ENCODE measurements at places on chromosomes 5 and 9.
A peak's percentile ranks its signal among the peaks of the same experiment; 100 is the strongest.

DNA sequence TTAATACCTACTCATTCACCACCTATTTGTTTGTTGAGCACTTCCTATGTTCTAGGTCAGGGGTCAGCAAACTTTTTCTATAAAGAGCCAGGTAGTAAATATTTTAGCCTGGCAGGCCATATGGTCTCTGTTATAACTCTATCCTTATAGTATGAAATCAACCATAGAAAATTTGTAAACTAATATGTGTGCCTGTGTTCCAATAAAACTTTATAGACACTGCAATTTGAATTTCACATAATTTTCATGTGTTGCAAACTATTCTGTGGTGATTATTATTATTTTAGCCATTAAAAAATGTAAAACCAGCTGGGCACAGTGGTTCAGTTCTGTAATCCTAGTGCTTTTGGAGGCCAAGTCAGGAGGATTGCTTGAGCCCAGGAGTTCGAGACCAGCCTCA lies 78.8 kb upstream of the GRHPR start:
- DNase-seq, result no peak

DNA sequence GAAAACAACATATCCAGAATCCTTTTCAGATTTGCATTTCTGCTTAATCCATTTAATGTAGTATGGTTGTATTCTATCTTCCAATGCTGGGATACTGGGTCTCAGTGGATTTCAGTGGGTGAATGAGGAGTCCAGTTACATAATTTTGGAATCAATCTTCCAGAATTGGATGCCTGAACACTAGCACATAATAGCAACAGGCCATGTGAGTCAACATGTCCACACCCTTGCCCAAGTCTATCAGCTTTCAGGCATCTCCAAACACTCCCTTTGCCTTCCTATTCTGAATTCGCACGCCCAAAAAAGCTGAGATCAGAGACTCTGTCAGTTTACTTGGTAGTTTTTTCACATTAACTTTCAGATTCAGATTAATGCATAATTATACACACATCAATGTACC lies 202.6 kb downstream of the TSSK1B start:
- no peak for DNase-seq

DNA sequence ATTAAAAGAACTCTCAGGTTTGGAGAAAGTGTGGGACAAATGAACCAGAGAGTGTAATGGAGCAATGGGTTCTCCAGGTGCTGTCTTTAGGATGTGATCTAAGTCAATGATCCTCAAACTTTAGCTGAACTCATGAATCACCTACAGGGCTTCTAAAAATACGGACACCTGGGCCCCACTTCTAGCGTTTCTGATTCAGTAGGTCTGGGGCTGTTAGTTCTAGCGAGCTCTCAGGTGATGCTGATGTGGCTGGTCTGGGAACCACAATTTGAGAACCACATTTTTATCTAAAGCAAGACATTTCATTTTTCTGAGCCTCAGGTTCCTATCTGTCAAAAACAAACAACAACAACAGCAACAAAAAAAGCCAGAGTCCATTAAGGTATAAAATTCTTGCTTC lies 35.1 kb upstream of the PCA3 start:
- DNase-seq, result no peak

GRCh38 chr9:132677976-132678375 lies 7.7 kb downstream of the GTF3C4 start:
- DNase-seq, result no peak

- DNase-seq, result no peak
These were observed 240.3 kb downstream of the FANCC start for GRCh38 chr9:95077053-95077765.

DNA sequence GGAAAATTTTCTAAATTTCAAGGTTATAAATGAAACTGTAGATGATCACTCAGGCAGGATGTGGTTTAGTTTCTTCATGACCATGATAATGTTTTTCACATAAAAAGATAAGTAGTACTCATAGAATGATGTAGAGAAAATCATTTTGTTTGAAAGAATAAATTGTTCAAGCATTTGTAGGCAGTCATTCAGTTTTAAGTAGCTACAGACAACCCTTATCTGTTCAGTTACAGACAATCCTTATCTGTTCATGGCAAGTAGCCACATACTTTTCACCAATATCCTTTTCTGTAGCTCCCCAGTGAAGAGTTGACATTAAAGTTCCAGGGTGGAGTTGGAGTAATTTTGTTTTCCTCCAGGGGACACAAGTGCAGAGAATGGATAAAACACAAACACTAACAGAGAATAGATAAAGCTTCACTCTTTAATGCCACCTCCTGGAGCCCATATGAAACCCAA lies 278.1 kb upstream of the TNC start:
- no peak for DNase-seq

- DNase-seq, result no peak
These were observed 1.1 kb downstream of the ARL10 start for GRCh38 chr5:176366232-176366894.

DNA sequence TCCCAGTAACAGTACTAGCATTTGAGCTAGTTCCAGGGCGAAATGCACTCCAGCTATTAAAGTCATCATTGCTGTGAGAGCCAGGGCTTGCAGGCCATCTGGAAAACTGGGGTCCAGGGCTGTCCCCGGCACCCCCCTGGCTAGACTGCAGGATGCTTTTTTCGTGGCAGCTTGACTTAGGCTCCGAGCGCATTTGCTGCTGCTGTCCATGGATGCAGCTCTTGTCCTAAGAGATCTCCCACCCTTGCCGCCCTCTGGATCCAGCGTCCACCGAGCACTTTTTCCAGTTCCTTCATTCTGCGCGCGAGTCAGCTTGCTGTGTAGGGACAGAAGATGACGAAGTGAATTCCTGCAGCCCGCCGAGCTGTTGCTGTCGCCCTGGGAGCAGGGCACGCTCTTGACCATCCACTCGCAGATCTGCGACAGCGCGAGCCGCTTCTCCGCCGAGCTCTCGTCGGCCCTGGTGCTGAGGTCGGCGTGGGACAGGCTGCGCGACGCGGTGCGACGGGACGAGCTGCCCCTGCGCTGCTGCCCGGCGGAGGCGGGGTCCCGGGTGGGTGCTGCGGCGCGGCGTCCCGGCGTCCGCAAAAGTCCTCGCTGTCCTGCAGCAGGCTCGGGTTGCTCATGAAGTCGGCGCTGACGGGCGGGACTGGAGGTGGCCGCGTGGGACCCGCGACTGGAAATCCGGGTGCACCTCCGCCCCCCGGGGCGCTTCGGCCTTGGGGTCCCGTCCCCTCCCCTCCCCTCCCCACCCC lies 30.7 kb downstream of the OR2V1 start:
- DNase-seq, result no peak

DNA sequence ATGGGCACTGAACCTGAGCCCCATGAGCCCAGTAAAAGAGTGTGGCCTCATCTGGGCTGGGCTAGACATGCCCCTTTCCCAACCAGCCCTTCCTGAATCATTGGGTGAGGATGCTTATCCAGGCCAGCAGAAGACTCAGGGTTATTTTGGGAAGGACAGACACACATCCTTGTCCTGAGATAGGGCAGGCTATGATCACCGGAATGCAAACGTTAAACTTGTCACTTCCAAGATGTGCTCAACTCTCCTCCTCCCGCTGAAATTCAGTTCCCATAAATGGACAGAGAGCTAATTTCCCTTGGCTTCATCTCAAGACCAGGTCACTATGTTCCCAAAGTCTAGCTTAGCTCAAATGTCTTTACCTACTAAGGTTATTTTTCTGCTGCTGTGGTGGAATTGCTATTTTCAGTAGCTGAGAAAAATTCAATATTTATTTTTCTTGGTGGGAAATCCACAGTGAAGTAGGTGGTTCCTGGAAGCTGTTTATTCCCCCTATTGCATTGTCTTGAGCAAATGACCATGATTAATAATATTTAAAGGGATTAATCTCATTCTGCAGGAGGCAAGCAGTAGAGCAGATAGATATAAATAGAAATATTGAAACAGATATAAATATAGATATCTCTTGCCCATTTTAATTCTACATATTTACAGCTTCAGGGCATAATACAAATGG lies 70.0 kb downstream of the NXNL2 start:
- DNase-seq, result no peak

DNA sequence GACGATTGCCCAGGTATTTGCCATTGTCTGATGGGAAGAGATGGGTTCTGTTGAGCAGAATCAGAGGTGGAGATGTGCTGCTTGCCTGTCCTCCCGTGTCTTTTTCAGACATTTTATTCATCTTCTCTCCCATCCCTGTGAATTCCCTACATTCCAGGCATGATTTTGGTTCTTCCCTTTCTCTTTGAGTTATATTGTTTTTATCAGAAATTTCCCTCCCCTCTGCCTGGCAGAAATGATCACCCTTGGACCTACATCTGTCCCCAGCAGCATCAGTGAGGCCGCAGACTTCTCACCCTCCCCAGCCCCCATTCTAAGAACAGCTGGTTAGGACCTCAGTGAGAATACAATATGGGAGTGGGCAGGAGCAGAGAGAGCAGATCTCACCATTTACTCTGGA lies 640.2 kb downstream of the CCDC171 start:
- DNase-seq, result no peak

GRCh38 chr5:77986261-77986660 lies 210.1 kb upstream of the TBCA start:
- DNase-seq, result no peak

- DNase-seq, result peak; percentile 87
These were observed 30.1 kb downstream of the PTPA start for GRCh38 chr9:129141066-129142041.

- no peak for DNase-seq
These were observed 133.3 kb upstream of the ELL2 start for GRCh38 chr5:96094904-96095303.

GRCh38 chr5:137395011-137395755 lies 103.9 kb downstream of the SPOCK1 start:
- peak; percentile 40 for DNase-seq

- DNase-seq, result no peak
These were observed 490.9 kb downstream of the SEMA5A start for GRCh38 chr5:9054821-9055589.

DNA sequence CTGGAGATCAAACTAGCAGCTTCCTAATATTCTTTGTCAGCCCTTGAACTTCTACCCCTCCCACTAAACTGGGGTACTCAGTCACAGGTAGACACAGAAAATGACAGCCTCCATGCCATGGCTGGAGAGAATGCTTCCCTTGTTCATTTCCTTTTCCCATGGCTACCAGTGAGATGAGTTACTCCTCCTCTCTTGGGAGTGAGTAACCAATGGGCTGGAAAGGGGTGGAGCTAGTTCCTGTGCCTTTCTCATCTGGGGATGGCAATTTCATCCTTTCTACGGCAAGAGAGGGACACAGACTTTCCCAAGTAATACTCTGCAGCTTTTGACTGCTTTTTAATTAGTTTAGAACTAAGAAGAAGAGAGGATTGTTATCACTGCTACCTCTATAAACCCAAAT lies 1045.6 kb upstream of the WWC1 start:
- no peak for DNase-seq

- no peak for DNase-seq
These were observed 25.8 kb downstream of the NSUN2 start for GRCh38 chr5:6606884-6607558.

DNA sequence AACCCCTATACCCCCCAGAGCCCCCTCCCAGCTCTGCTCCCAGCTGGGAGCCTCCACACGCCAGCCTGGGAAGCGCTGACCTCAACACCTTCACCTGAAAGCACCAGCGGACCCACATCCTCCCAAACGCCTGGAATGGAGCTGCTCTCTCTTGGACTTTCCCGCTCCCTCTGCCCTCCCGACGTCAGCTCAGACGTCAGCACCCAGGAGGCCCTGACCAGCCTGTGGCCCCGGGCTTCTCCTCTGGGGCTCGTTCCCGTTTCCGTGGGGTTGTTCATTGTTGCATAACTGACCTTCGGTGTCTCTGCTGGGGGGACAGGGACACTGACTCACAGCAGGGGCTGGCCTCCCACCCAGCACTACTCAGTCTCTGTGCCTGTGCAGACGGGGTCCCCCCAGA lies 35.0 kb upstream of the SLC6A3 start:
- no peak for DNase-seq

DNA sequence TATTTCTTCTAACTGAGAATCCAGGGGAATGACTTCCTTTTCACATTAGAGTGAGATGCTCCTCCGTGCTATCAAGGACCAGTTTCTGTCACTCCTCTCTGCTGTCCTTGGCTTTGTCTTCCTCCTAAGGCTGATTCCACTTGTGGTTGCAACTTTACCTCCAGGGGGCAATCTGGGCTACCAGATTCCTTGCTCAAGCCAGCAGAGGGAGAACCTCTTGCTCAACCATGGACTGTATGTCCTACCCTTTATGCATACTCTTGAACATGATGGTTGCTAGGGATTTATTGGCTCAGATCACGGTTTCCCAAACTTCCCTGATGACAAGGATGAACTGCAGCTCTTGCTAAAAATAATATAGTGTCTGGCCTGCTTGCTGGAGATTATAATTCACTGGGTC lies 24.0 kb downstream of the NNT start:
- no peak for DNase-seq

DNA sequence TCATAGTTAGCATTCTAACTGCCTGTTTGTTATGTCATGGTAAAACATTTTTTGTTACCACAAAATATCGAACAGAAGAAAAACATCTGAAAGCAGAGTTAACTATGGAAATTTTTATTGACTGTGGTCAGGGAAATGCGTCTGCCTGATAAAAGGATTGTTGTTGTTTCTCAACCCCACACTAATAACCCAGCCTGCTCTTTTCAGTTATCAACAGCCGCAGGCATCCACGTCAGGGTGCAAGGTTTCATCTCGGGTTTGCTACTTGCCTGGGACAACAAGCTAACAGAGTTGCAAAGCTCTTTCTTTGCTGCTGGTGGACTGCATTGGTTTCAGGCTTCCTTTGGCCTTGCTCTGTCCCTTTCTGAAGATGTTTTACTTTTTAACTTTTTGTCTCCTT lies 969.2 kb downstream of the CDH18 start:
- no peak for DNase-seq

DNA sequence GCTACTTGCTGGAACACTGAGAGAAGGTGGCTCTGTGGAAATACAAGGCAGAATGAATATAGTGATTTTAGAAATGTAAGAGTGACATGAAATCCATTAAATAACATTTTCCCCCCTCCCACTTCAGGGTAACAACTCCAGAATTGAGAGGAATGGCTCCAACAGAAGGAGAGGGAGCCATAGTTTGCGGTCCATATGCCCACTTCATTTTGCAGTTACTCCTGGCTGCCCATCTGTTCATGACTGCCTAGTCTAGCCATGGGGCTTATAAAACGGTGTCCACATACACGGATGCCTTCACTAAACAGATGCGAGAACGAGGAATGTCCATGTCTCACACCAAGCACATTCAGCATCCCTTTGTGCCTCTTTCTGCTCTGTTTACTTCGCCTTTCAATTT lies 186.7 kb downstream of the TMEM38B start:
- no peak for DNase-seq

- no peak for DNase-seq
These were observed 40.4 kb upstream of the RASGRF2 start for GRCh38 chr5:80919678-80920196.

DNA sequence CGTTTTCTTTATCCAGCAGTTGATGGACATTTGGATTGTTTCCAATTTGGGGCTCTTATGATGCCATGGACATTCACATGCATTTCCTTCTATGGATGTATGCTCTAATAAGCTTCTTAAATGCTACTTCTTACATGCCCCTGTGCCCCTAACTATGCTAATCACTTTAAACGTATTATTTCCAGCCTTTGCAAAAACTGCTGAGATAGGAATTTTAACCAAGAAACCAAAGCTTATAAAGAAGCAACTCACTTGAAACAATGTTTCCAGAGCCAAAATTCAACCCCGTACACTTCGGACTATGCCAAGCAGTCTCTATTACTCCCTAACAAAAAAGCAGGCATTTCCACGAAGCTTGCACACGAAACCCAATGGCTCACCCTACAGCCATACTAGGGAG lies 545.6 kb upstream of the WWC1 start:
- no peak for DNase-seq

Data from GM04504 (cell line).